Stimulated activated CD8-positive, alpha-beta memory T cell treated with anti-CD3 and anti-CD28 coated beads, Interleukin-15, amount 100 ng/mL, for 48 hours (primary cell): ENCODE measurements at places on chromosomes 7 and 10.

DNA sequence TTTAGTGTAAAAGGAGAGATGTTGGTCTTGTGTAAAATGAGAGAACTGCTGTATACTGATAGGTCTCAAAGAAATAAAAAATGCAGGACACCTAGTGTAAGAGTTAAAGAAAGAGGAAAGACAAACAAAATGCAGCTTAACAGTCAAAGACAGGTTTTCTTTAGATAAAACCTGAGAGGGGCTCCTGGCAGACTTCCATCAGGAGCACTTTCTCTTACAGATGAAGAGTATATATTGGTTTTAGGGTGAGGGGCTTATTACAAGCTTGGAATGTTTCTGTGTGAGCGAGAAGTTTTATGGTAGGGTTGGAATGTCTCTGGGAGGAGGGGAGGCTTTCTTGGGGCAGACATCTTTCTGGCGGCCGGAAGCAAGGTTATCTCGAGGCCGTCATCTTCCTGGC is 16.2 kb downstream of the ACBD7 start:
- DNase-seq, result no peak

DNA sequence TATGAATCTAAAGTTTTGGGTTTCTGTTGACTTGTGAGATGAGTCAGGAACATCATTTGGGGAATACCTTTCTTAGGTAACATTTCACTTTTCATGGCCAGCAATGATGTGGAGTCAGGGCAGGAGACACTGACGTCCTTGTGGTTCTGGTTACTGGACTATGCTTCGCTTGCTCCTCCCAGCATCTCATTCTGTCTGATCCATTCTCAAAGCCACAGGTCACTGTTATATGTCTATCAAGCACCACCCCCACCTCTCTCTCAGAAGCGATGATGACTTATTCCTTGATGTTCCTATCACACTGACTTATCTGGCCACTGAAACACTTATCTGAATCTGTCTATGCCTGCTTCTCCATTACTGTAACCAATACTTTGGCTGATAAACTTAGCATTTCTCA is 51.6 kb downstream of the TES start:
- DNase-seq, result no peak

DNA sequence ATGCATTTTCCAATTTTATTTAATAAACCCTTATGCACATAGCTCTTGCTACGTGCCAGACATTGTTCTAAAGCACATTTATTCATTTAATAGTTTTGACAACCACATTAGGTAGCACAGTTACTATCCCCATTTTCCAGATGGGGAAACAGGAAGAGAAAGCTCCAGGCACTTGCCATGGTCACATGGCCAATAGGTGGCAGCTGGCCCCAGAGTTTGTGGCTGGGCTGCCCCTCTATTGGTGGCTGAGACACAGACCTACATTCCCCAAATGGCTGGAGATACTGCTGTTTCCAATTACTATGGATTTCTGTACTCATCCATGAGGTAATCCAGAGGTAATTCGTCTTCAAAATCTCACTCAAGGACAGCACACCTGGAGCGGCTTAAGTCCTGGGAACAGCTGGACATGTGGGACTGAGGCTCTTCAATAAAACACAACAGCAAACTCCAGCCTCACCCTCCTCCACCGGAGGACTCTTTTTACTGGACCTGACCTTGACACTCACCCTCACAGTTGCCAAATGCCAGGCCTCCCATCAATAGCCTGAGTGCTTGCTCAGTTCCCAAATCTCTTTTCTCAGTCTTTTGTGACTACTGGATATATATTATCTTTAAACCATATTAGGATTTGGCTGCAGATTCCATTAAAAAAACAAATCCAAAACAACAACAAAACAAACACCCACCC is 106.1 kb downstream of the CLEC2L start:
- DNase-seq, result no peak

DNA sequence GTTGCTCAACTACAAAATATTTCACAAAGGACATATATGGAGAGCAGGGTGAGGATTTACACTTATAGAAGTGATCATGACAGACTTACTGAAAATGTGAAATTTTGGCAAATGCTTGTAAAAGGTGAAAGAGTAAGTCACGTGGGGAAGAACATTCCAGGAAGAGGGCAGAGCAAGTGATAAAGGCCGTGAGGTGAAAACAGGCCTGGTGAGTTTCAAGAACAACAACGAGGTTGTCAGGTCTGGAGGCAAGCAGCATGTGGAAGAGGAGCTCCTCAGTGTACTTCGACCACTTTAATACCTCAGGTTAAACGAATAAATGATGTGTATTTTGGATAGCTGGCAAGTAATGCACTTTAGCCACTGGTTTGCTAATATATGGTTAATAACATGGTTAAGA is 706.7 kb downstream of the PCDH15 start:
- no peak for DNase-seq

- no peak for DNase-seq
Measured at GRCh38 chr10:17075533-17076359, 53.9 kb downstream of the CUBN start.

DNA sequence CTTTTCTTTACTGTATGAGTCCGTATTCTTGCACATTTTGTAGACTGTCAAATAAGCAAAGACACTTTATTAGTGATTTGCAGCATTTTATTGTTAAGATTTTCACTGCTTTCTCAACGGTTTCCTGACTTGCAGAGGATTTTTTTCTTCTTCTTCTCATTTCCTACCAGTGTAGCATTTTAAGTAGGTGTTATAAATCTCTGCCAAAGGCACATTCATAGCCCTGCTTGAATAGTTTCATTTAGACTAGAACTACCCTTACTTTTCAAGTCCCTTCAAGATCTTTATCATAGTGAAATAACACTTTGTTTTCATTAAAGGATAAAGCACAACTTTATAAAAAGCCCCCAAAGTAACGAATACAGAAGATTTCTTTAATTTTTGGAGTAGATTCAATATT is 271.4 kb downstream of the TSPAN12 start:
- DNase-seq, result no peak

DNA sequence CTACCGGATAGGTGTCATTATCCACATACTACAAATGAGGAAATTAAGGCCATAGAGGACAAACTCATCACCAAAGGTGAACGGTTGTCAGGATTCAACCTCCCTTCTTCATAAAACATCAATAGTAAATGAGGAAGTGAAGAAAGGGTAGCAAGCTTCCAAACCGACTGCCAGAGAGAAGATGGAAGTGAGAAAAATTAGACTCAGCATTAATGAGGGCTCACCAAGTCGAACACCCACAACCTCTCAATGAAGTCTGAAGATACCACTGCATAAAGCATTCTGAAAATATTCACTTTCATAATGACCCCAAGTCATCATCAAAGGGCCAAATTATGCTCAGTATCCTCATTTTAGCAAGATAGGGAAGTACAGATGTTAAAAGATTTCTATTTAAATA is 29.6 kb downstream of the ABCB4 start:
- no peak for DNase-seq

DNA sequence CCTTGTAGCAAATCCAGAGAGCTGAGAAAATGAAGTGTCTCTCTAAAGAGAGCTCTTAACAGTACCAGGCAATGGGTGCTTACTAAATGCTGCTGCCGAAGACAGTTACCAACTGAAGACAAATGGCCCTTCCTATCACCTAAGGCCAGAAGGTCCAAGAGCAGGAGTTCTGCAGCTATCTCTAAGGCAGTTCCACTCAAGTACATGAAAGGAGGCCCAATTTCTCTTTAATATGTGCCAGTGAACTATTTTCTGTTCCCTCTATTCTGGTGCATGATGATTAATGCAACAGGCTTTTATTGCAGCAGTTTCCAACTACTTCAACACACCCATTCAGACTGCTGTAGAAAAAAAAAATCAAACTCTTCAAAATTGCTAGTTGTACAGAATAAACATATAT is 122.5 kb downstream of the SLC25A13 start:
- DNase-seq, result no peak

DNA sequence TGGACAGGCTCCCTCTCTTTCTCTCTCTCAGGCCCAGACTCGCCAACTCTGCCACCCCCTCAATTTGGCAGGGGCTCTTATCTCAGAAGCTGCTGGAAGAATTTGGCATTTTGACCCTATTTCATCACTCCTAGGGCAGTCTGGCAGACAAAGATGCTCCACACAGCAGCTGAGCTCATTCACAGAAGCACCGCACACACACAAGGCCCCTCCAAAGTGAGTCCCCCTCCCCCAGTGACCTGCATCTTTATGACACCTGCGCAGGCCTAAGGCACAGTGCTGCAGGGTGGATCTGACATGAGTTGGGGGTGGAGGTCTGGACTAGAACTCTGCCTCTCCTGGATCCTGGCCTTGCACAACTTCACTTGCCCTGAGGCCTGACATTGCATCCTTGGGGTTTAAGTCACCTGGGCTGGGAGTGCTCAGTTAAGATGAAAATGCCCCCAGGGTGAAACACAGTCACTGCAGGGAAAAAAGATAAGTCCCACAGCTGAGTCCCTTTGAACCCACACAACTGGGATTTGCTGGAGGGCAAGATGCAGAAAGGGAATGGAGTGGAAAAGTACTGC is 41.1 kb upstream of the DUSP5 start:
- no peak for DNase-seq

- DNase-seq, result no peak
Measured at GRCh38 chr7:157293413-157293788, 43.4 kb upstream of the DNAJB6 start.

DNA sequence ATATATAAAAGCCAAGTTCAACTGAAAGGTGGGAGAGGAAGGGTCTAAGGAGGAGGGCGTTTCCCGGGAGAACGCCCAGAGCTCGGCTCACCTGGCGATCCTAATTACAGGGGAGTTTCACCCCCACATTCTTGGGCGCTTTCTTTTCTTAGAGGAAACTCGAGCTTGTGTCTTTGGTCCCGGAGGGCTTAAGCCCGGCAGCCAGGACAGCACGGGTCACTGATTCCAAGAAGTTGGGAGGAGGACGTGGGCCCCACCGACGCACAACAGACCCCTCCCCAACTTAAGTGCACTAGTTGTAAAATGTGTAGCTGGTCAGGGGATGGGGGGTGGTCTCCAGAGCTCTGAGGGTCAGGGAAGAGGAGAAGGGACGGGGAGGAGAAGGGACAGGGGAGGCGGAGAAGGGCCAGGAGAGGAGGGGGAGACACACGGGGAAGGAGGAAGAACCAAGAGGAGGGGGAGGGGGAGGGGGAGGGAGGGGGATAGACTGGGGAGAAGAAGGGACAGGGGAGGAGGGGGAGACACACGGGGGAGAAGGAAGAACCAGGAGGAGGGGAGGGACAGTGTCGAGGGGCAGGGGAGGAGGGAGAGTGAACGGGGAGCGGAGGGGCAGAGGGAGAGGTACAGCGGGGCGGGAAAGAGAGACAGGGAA is 874 bp downstream of the BAIAP2L1 start:
- no peak for DNase-seq

DNA sequence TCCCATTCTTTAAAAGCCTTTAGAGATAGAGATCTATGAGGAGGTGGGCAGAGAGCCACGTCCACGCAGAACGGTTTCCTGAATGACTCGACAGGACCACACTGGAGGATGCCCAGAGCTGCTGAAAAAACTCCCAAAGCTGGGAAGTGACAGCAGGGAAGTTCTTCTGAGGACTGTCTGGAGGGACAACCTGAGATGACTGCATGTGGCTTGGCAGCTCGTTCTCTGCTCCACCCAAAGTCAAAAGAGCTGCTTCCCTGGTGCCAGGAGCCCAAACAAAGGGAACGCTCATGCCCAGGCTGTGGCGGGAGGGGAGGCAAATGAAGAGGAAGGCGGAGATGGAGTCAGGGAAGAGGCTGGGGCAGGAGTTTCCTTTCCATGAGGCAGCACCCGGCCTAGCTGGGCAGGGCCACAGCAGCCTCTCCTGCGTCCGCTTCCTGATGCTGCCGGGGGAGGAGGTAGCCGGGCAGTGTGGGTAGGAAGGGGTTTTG is 95.4 kb downstream of the CCDC3 start:
- no peak for DNase-seq

GRCh38 chr7:151844071-151844824 is 32.7 kb downstream of the PRKAG2 start:
- no peak for DNase-seq

- no peak for DNase-seq
Measured at GRCh38 chr7:51456431-51457060, 139.9 kb upstream of the COBL start.

DNA sequence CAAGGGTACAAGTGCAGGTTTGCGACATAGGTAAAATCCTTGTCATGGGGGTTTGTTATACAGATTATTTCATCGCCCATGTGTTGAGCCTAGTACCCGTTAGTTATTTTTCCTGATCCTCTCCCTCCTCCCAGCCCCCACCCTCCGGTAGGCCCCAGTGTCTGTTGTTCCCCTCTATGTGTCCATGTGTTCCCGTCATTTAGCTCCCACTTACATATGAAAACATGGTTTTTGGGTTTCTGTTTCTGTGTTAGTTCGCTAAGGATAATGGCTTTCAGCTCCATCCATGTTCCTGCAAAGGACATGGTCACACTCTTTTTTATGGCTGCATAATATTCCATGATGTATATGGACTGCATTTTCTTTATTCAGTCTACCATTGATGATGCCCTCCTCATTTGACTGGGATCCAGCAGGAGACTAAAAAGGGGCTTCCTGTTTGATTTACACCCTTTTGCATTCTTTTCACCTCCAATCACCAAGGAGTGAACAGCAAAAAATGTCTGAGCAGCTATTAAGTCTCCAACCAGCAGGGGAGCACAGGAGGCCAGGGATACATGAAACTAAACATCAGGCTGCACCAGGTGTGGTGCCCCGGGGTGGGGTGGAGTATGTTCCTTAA is 188.2 kb downstream of the SKIDA1 start:
- no peak for DNase-seq

DNA sequence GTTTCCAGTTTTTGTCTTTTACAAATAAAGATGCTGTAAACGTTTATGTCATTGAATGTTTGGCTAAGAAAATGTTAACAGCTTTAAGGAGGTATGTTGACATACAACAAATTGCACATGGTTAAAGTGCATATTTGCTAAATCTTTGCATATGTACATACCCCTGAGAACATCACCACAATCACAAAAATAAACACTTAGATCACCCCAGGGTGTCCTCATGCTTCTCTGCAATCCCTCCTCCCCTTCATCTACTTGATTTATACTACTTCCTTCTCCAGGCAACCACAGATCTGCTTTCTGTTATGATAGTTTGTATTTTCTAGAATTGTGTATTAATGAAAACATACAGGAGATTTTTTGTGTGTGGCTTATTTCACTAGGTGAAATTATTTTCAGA is 209.5 kb downstream of the GLRX3 start:
- DNase-seq, result no peak
